NCI-H526 (cell line): ENCODE measurements at places on chromosomes 4 and X.

DNA sequence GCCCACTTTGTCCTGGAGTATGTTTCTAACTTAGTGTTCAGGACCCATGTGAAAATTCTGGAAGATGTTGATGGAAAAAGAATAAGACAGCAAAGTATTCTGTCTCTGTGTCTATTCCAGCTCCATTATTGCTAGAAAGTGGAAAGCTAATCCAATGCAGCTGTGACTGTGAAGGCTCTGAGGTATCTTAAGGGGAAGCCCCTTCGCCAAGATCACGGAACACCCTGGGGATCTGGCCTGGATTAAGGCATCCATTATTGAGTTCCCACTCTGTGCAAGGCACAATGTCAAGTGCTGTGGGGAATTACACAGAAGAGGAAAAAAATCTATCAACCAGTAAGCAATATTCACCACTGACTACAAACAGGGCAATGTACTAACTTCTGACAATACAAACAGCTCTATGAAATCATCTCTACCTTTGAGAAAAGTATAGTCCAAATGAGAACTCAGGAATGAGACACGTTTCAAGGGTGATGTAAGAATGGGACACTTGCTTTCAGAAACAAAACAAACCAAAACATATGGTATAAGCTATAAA is 222.1 kb downstream of the LDB2 start:
- DNase-seq = no peak

- no peak for DNase-seq
Observed at GRCh38 chrX:69372435-69372834, 131.7 kb upstream of the NALF2 start.

DNA sequence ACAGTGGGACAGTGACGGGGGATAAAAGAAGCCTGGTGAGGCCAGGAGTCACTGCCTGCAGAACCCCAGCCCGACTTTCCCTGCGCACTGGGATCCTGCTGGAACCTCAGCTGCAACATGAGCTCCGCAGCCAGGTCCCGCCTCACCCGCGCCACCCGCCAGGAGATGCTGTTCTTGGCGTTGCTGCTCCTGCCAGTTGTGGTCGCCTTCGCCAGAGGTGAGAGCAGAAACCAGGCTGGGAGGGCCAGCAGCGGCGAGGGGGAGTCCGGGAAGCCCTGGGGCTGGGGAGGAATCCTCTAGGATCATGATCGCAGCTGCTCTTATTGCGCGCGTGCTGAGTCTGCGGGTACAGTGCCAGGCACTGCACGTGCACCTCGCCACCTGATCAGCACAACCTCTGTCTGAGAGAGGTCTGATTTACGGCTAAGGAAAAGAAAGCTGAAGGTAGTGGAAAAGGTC is at the start of gene PF4V1:
Gene PF4V1, plus strand, starts transcription at position 51 of the 459 bp plus-strand sequence. Its CDS starts 67 bp downstream, at position 118.
- DNase-seq = peak; percentile 60

DNA sequence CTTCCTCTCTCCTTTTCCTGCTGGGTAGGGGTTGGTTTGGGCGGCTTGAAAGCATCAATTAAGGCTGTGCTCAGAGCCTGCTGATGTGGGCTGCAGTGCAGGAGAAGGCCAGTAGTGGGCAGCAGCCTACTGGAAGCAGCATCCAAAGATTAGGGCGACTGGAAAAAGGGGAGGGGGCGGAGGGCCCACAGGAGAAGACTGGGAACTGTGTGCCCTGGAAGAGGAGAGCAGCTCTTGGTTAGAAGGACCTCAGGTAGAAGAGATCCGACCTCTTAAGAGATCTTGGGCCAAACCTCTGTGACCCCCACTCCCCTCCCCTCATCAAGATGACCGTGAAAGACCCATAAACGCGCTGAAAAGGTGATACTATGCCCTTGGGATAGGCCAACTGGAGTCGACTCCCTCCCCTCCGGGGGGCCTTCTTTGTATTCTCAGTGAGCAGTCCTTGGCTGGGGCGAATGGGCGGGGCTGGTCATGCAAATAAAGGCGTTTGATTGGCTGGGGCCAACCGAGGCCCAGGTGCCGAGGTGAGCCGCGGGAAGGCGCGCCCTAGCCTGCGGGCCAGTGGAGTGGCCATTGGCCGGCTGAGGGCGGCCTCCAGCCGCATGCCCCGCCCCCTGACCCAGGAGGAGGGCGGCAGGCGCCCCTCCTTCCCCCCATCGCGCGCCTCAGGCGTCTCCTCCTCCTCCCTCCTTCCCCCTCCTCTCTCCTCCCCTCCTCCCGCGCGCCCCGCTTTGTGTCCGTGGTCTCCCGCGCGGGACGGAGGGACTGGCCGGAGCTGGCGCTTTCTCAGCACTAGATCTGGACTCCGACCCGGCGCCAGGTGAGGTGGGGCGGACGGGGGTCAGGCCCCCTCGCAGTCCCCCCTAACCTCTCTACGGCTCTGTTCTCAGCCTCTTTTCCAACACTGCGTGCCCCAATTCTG is 10.1 kb downstream of the DLG3 start:
- DNase-seq = peak; percentile 94

- no peak for DNase-seq
Observed at GRCh38 chr4:128803783-128804182, 5.7 kb upstream of the JADE1 start.

DNA sequence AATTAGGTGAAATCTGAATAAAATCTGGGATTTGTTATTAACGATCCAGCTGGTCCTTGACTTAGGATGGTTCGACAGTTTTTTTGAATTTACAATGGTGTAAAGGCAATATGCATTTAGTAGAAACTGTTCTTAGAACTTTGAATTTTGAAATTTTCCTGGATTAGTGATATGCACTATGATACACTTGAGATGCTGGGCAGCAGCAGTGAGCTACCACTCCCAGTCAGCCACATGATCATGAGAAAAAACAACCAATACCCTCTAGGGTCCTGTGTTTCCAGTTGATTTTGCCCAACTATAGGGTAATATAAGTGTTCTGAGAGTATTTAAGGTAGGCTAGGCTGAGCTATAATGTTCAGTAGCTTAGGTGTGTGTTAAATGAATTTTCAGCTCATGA is 303.7 kb downstream of the GPAT3 start:
- DNase-seq = no peak

DNA sequence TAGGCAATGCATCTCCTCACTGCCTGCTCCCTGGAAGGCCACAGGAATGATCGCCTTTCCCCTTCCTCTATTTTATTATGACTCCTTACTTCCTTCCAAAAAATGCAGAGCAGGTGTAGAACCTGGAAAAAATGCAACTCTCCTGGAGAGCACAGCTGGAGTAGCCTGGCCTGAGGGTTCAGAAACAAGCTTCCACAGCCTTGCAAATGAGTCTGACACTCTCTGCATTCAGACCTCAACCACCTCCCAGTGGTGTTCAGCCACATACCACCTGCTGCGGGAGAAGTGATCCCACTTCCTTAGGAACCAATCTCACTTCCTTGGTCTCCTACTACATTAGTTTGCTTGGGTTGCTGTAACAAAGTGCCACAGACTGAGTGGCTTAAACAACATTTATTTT is 368.1 kb upstream of the NOCT start:
- DNase-seq = no peak
